A673 (cell line): ENCODE measurements at places on chromosomes 6 and 20. TPM values are rescaled to one million over a fixed set of nuclear protein-coding genes. Genes with fewer than 3 reads are reported as not detected.

The TMEM151B gene
- 8.7 and 9.9 TPM in 2 replicates for total RNA-seq

DNA sequence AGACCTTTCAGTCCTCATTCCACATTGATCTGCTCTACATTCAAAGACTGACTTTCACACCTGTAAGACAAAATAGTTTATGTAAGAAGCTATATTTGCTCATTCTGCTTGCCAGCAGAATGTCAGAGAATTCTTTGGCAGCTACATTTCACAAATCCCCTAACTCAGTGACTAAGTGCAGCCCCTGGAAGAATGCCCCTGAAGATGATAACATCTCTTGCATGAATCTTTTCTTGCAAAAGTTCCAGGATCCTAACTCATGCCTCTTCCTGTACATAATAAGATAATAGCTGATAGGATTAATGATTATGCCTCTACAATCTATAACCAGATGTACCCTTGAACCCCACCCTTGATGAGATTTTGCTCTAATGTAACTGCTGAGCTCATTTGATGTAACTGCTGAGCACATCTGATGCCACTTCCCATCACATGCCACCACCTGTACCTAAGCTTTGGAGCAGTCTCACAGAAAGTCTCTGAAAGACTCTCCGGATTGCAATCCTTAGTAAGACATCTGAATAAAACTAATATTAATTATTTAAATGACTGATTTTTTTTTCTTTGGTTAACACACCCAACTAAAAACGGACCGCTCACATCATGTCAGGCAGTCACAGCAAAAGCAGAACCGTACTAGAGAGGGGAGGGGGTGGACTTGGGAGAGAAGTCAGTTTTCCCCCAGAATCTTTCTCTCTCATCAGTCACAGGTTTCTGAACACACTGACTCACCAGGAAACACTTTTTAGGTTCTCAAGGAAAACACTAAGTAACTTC is 684 bp upstream of the DNAH8 start:
- DNase-seq = no peak

DNA sequence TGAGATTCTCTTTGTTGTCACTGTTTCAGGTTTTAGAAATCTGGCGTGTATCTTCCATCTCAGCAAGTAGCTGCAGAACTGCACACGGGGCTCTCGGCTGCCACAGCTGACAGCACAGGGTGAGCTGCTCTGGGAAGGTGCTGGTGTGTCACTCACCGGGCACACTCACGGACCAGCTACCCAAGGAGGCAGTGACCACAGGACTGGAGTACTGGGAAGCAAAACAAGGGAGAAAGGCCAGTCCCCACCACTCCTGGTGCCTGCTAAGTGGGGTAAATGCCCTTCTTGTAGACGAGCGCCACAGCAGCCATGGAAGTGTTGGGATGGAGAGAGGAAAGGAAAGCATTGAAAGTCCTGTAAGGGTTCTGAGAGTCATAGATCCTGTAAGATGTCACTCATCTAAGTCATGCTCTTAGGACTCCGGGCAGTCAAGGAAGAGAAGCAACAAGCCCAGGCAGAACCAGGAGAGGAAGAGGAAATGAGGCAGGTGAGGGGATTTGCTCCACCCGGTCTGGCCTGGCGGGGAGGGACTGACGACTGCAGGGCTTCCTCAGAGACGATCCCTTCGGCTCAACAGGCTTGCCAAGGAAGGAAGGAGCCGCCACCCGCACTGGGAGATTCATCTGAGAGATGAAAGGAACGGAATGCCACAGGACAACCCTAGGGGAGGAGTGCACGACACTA is 48.1 kb downstream of the PRDM1 start:
- DNase-seq = no peak

DNA sequence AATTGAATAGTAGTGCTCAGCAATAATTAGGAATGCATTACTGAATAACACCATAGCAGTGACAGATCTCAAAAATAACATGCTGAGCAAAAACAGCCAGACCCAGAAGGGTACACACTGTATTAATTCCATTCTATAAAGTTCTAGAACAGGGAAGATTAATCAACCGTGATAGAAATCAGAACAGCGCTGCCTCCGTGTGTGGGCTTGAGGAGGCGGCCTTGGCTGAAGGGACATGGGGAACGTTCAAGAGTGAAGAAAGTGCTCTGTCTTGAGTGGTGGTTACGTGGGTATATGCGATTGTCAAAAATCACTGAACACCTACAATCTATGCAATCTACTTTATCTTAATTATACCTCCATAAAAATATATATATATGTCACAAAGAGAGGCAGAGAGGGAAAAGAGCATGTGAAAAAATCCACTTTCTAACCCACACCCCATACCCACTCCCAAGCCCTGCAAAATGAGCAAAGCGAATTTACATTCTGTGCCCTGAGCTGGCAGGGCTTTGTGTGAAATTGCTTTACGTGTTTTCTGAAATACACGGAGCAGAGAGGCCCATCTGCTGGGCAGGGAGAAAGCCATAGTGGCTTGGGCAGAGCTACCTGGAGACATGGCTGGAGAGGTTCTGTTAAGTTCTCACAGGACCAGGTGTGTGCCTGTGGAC is 74.4 kb downstream of the NFATC2 start:
- no peak for DNase-seq

The PI16 gene
- total RNA-seq = not detected in 2 replicates

- DNase-seq = no peak
Observed at GRCh38 chr6:45532721-45533210, 155.0 kb upstream of the SUPT3H start.

- DNase-seq = no peak
Observed at GRCh38 chr6:48978016-48978415, 485.0 kb downstream of the MMUT start.

GRCh38 chr6:1575210-1576041 is 34.3 kb upstream of the FOXC1 start:
- DNase-seq = no peak

DNA sequence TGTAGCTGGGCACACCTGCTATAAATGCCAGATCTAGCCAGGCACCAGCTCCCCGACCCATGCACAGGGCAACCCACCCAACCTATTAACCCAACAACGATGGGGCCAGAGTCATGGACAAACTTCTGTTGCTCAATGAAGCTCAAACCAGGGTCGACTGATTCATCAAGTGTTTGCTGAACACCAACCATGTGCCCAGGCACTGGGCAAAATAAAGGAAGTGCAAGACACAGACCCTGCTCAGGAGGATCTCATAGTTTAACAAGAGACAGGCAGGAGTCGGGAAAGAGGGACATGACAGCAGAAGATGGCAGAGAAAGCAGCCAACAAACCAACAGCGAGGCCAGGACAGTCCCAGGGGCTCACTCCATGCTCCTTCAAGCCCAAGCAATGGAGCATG is 18.8 kb downstream of the KCNK5 start:
- DNase-seq = no peak

The CHRNA4 gene
- total RNA-seq = 0.26 and 1.6 TPM in 2 replicates

DNA sequence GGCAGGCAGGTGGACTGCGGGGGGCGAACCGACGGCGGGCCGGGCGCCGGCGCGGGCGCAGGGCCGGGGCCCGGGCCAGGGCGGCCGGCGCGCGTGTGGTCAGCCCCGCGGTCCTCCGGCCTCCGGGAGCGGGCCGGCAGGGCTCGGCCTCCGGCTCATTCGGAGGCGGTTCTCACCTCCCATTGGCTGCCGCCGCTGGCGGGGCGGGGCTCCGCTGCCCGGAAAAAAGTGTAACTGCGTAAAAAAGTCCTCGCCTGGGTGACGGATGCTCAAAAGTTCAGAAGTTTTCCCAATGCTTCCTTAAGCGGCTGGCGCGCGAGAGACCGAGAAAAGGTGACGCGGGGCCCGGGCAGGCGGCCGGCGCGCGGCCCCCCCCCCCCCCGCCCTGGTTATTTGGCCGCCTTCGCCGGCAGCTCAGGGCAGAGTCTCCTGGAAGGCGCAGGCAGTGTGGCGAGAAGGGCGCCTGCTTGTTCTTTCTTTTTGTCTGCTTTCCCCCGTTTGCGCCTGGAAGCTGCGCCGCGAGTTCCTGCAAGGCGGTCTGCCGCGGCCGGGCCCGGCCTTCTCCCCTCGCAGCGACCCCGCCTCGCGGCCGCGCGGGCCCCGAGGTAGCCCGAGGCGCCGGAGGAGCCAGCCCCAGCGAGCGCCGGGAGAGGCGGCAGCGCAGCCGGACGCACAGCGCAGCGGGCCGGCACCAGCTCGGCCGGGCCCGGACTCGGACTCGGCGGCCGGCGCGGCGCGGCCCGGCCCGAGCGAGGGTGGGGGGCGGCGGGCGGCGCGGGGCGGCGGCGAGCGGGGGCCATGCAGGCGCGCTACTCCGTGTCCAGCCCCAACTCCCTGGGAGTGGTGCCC is at the start of gene FOXC1:
FOXC1 (plus strand) TSS at position 268 of the 849 bp plus-strand sequence; CDS start at position 799, 531 bp downstream.
- peak; percentile 73 for DNase-seq
